ENCODE measurements at places on chromosomes 3 and 15.

GRCh38 chr15:68541743-68542142 is 37.0 kb upstream of the CORO2B start:
- DNase-seq: no peak

GRCh38 chr15:76338486-76339304 is 2.1 kb downstream of the ISL2 start:
- DNase-seq: no peak

GRCh38 chr3:64133272-64133671 is 92.0 kb downstream of the PRICKLE2 start:
- DNase-seq: no peak

GRCh38 chr3:45682786-45683185 is 6.4 kb upstream of the SACM1L start:
- DNase-seq: no peak

GRCh38 chr15:89127054-89127702 is 38.9 kb downstream of the ABHD2 start:
- no peak for DNase-seq

- peak; percentile 44 for DNase-seq
Observed at GRCh38 chr3:51591231-51591630, 52.7 kb downstream of the RAD54L2 start.

GRCh38 chr15:57286446-57287122 is 89.7 kb upstream of the CGNL1 start:
- no peak for DNase-seq

DNA sequence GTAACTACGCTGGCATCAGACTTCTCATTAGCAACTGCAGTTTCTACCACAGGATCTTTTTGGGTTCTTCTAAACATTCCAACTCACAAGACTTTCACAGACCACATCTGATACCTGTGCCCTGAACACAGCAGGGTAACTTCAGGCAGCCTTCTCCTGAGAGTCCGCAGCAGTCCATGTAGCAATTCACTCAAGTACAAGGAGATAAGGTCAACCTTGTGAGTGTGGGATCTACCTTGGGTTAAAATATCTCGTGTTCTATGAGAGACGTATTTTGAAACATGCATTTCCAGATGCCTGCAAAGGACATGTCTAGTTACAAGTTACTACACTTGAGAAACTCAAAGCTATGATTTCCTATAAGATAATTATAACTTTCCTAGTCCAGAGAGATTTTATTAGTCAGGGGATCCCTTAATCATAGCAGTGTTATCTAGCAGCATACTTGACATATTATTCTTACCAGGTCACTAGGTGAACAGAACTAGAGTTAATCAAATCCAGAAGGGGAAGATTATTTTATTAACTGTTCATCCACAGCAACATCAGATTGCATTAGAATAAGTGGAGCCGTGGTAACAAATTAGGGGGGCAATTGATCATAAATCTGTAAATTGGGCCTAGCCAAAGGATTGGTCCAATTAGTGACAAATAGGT is 66.4 kb downstream of the ASTE1 start:
- DNase-seq: no peak

DNA sequence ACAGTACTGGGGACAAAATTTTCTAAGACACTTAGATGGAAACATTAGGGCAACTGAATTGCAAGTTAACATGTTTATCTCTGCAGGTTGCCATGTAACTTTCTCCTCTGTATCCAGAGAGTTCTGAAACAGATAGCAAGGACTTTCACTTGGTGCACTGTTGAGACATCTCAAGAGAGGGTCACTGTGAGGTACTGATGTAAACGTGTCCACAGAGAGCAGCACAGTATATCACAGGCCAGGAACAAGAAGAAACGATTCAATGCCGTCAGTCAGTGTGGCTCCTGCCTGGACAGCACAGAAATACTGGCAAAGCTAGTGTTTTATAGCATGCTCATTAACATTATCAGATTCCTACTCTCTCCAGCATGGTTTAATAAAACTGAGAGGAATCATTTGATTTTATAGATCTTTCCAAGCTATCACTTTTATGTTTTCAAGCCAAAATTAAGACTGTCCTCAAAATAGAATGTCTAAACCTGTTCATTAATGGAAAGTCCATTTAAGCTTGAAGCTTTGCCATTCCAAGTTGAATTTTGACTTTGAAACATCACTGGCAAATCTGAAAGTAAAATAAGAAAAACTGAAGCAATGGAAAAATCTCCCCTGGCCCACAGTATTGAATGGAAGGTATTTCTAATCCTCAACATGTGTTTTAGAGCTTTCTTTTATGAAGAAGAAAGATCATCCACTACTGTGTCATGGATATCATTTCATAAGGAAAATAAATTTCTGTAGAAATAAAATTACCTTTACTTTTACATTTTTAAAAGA is 102.7 kb downstream of the IMPG2 start:
- DNase-seq: no peak

- DNase-seq: no peak
Observed at GRCh38 chr15:88174571-88174970, 82.0 kb downstream of the NTRK3 start.

DNA sequence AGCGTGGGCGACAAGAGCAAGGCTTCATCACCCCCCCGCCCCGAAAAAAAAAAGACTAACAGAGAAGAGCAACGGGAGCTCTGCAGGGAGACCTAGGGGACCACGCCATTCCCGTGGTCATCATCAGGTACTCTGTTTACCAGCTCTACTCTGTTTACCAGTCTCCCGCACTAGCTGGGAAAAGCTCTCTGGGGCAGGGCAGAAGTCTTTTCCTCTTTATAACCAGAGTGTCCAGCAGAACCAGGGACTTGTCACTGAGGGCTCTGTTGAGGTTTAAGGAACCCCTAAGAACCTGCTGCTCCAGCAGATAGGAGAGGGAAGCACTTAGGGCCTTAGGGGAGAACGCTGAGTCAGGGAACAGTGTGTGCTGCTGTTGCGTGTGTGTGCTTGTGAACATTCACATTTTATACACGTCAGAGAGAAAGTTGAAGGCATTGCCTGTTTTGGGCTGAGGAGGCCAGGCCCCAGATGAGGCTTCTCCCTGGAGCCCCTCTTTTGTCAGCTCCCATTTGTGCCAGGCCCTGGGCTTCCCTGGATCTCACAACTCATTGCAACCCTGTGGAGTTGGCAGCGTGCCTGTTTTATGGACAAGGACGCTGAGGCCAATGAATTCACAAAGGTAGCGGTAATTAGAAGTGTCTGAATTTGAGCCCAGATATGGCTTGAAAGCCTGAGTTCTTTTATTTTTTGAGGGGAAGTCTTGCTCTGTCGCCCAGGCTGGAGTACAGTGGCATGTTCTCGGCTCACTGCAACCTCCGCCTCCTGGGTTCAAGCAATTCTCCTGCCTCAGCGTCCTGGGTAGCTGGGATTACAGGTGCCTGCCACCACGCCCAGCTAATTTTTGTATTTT is 24.2 kb upstream of the ERICH6 start:
- no peak for DNase-seq

- DNase-seq: no peak
Observed at GRCh38 chr3:24662449-24663345, 168.0 kb upstream of the THRB start.

DNA sequence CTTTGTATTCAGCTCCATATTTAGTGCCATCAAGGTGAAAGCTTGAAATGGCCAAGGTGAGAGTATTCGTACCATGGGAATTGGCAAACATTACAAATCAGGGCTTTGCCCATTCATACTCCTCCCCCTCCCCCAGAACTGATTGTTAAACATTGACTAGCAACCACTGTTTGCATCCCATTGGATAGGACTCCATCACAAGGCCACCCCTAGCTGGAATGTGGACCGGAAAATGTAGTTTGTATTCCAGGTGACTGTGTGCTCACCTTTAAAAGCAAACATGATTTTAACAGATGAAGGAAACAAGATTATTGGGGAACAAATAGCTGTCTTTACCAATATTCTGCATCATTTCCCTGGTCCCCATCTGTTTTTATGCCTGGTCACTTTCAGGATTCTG is 14.1 kb downstream of the ST3GAL6 start:
- DNase-seq: no peak

GRCh38 chr3:134852893-134853351 is 57.9 kb downstream of the EPHB1 start:
- DNase-seq: no peak

- no peak for DNase-seq
Observed at GRCh38 chr15:74108111-74108510, 22.3 kb upstream of the ISLR2 start.

DNA sequence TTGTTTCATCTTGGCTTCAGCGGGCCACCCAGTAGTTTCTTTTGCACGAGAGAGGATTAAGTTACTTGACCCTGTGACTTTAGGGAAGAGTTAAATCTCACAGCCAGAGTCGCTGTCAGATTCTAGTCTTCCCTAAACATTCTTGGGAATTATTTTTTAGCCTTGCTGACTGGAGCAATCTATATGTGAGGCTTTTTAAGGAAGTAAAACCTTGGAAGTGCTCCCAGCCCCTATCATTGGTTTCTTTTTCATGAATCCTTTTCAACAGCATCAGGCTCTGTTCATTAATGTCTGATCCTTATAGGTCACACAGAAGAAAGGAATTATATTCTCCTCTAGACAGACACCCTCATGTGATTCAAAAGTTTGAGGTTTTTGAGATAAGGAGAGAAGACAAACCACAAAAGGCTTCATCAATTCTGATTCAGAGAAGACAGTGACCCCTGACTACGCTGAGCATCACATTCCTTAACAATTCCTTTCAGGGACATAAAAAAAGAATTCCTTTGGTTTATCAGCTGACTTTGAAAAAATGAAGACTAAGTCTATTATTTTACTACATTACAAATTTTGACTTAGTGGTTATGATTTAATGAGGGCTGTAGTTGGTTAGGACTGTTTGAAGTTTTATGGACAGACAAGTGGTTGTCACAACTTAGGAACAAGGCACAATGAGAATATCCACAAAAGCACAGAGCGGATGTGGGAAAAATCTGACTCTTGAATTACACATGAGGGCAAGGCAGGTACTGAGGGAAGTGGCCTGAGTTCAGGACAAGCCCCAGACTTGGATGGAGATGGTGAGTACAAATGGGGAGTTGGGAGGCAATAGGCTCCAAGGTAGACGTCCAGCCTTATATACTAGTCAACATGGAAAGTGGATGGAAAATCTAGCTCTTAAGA is 171.1 kb upstream of the STT3B start:
- DNase-seq: peak; percentile 49

DNA sequence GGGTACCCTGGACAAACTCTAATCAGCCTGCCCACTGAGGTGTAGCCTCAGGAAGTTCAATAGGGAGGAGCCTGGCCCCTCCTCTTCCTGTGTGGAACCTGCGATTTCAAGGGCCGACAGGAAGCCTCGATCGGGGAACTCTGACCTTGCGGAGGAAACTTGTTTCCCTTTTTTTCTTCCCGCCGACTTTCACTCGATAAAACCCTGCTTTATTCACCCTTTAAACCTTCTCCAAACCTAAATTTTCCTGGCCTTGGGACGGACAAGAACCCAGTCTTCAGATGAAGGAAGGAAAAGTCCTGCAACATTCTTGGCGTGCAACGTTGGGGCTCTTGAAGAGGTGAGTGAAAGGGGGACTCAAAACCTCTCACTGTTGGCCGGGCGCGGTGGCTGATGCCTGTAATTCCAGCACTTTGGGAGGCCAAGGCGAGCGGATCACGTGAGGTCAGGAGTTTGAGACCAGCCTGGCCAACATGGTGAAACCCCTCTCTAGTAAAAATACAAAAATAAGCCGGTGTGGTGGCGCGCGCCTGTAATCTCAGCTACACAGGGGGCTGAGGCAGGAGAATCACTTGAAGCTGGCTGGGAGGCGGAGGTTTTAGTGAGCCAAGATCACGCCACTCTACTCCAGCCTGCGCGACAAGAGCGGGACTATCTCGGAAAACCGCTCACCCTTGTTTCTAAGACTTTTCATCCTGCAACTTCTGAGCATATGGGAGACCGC is 208.2 kb downstream of the ZNF385D start:
- no peak for DNase-seq

DNA sequence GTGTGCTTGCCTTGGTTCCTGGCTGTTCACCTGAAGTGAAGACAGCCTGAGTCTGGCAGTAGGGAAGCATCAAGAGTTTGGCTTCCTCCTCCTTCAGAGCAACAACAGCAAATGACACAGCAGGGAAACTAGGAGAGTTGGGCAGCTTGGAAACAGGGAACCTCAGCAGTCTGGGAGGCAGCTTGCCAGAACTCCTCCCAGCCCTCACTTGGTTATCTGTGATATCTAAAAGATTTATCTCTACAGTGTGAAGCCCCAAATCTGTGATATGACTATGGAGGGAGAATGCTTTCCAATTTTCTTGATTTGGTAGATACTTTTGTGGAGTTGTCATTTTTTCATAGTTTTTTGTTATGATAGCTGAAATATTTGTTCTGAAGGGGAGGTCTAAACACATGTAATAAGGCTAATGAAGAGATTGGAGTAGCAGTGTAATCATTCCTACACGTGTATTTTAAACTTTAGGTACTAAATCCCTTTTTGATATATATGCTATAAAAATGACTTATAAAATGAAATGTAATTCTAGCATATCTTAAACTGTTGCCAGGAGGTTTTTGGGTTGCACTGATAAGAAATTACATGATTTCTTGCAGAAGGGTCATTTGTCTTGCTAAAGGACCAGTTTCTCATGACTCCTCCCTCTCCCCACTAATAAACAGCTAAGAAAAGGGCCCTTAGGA is 20.8 kb downstream of the UBE2E1 start:
- DNase-seq: no peak

GRCh38 chr3:64827019-64827418 is 139.2 kb upstream of the ADAMTS9 start:
- no peak for DNase-seq

DNA sequence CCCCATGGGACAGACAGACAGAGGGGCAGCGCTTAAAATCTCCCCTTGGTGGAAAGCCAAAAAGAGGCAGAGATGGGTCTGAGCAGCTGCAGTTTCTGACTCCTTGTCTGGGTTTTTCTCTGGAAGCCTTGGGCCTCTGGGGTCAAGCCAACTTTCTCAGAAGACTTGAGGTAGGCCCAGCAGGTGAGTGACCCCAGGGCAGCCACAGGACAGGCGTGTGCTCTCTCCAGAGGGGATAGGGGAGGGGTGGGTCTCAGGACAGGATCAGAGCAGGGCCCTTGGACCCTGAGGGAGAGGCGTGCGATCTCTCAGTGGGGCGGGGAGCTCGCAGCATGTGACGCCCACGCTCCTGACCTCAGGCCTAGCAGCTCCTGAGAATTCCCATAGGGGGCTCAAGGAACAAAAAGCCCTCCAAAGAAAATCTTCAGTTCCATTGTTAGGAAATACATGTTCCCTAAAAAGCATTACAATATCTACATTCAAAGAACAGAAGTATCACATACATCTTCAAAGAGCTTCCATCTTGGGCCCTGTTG is 34.6 kb upstream of the DUSP7 start:
- DNase-seq: no peak

All from AG04449 (cell line).